ENCODE measurements at places on chromosomes 1 and 21.

DNA sequence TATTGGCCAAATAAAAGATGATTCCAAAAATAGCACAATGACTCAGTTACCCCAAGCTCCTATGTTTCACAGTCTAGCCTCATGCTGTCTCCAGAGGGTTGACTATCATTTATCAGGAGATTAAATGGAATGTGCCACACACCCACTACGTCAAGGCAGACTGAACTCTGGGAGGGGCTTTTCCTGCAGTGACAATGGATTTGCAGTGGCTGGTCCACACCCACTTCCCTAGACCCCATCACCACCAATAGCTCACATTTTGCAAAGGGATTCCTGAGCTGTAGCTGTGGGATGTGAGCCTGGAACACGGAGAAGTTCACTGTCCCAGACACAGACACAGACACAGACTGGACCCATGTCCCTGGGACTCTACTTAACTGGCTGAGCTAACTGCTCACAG, 77.1 kb downstream of the HLCS start:
- DNase-seq = no peak

DNA sequence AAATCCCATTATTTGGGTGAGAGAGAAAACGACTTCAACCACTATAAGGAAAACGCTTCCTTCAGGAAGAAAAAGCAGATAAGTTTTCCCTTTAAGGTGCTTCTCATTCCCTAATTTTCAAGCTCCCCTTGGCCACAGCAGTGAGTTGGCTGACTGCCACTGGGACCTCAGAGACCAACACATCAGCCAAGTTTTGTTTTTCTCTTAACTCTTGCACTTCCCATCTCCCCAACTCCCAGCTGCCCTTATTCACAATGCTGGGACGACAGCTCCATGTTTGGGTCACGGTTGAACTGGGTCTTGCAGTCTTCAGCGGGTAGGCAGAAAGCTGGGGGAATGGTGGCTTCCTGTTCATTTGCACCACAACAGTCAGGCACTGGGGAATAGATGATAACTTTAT, 18.9 kb downstream of the SGIP1 start:
- no peak for DNase-seq

DNA sequence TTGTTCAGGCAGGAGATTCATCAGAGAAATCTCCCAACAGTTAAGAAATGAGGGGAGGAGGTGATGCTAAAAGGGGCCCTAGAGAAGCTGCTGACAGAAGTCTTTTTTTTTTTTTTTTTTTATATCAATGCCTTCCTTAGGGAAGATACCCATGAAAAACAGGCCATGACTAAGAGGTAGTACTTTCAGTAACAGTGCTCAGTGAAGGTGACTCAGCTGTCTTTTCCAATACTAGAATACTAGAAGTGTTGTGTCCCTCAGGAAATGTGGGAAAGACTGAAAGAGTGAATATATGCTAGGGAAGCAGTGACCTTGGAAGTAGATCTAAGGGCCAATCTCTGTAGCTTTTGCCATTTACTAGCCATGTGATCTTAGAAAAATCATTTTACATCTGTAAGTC, 52.4 kb upstream of the SLFNL1 start:
- DNase-seq = no peak

- no peak for DNase-seq
Measured at GRCh38 chr1:92980732-92981647, 19.7 kb upstream of the DIPK1A start.

DNA sequence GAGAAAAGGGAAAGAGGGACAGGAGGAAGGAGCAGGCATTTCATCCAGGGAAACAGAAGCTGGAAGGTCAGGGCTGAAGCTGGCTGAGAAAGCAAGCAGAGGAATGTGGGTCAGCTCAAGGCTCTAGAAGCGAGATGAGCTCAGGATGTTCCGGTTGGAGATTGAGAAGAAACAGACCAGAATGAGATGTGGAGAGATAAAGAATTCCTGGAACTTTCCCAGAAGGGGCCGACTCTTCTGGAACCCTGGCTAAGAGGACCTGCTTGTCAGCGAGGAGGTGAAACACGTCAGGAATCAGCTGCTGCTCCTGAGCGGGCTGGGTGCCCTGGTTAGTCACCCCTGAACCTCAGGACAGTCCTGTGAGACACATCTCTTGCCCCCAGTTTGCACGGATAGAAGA, 75.9 kb downstream of the HUNK start:
- no peak for DNase-seq

DNA sequence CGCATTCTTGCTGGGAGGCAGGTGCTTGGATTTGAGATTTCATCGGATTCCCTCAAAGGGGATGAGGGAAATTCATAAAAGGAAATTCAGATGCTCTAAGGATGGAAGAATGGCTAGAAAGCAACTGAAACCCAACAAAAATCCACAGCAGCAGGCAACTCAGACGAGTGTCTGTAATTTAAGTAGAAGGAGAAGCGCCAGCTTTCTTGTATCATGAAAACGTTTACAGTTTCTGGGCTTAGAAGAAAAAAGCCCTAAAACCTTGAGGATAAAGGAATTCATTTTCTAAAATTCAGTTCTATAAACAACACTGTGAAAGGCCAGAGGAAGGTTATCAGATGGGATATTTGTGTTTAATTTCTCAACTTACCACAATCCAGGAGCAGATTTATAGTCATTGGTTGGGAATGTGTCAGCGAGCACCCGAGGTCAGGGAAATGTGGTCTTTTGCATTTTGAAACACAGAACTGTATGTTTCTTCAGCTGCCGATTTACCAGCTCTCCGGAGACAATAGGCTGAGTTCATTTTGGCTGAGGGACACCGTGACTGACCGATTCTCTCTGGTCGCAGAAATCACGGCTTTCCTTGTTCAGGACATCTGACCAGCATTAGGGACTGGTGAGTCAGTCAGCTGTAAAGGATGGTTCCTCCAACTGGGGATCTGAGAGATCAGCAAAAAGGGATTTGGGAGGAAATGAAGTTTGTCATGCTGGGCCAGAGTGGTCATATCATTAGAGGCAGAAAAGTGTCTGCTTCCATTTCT, 111.6 kb upstream of the ERRFI1 start:
- no peak for DNase-seq

Measured in CD4-positive, alpha-beta T cell (primary cell).